Skin of body (tissue), 3 donors: ENCODE measurements at places on chromosomes 16 and 17. TPM values are rescaled to one million over a fixed set of nuclear protein-coding genes. Genes with fewer than 3 reads are reported as not detected.

The ADORA2B gene
- 11.2 TPM for total RNA-seq

The TMEM11 gene
- total RNA-seq = 12.1 TPM

The CYB5B gene
- total RNA-seq = 34.9 TPM

The PRSS27 gene
- total RNA-seq = 0.39 TPM
